DMS 273 treated with DMSO at 0.1 percent for 48 hours (cell line): ENCODE measurements at places on chromosomes 11 and 22.

DNA sequence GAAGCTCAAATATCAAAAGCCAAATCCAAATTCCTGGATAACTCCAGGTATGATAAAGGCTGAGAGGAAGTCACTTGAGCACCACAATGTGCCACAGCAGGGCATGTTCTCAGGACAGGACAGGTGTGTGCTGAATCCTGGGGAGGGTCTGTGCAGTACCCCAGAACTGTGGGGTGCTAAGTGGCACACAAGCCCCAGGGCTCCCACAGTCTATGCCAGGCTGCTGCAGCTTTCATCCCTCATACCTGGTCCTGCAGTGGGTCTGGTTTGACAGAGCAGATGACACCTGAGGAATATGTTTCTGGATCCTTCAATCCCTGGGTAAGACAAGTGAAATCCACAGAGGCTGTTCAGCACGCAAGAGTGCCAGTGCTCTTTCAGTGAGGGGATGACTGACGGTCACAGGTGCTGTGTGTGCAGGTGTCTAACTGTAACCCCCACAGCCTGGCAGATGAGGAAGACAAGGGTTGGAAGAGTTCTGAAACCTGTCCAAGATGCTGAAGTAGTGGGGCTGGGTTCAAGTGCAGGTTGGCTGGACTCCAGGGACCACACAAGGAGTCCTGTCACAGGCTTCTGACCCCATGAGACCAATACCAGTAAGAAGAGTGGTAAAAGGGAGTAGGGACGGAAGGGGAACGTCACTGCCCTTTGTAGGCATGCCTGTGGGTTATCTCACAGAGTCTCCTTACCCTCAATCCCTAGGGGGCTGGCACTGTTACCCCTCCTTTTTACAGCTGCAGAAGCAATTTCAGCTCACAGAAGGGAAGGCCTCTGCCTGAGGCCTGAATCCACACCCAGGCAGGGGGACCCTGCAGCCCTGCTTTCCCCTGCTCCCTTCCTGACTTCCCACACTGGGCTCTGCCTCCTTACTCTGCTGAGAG, 14.1 kb downstream of the SERPIND1 start:
- no peak for DNase-seq

DNA sequence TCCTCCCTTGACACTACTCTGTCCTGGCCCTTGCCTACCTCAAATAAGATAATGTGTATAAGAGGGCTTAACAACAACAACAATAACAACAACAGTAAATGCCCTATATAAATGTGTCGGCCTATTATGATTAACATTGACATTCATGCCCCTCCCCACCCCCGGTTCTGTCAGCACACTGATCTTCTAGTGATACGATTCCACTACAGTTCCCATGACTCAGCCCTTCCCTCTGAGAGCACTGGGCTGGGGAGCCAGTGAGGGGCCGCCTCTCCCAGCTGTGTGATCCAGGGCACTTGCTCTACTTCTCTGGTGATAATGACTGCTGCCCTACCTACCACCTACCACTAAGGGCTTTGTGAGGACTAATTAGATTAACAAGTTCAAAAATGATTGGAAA, 92.2 kb upstream of the PHOX2A start:
- DNase-seq: no peak

GRCh38 chr11:103112364-103112763, 3.1 kb downstream of the DYNC2H1 start:
- no peak for DNase-seq

DNA sequence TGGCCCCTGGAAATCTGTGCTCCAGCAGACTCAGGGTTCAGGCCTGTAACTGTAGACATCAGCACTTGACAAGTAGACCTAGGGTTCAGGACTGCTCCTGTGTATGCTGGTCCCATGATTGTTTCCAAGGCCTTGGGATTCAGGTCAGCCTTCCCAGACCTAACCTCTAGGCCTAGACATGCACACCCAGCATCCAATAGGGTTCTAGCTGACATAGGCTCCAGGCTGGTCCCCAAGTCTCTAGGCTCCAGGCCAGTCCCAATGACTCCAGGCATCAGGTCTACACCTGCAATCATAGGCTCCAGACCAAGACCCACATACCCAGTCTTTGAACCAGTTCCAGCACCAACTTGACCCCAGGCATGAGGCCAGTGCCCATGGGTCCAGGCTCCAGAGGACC, 166.2 kb upstream of the GRIA4 start:
- no peak for DNase-seq

GRCh38 chr22:38566726-38567504, 3.1 kb downstream of the DMC1 start:
- no peak for DNase-seq

DNA sequence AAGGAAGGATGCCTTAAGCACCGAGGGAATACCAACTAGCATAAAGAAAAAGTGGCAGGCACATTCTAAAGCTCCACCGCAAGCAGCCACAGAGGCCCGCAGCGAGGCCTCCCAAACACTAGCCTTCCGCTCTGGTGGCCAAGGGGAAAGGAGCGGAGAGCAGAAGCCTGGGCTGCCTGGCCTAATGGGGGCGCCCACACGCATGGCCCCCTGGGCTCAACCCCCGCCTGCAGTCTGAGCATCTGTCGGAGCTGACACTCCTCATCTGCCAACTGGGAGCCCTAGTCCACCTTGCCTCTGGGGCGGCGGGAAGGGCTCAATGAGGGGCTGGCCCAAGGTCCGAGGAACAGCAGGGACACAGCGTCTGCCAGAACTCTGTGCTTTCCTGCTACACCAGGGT, 50.1 kb upstream of the WNT11 start:
- DNase-seq: no peak

DNA sequence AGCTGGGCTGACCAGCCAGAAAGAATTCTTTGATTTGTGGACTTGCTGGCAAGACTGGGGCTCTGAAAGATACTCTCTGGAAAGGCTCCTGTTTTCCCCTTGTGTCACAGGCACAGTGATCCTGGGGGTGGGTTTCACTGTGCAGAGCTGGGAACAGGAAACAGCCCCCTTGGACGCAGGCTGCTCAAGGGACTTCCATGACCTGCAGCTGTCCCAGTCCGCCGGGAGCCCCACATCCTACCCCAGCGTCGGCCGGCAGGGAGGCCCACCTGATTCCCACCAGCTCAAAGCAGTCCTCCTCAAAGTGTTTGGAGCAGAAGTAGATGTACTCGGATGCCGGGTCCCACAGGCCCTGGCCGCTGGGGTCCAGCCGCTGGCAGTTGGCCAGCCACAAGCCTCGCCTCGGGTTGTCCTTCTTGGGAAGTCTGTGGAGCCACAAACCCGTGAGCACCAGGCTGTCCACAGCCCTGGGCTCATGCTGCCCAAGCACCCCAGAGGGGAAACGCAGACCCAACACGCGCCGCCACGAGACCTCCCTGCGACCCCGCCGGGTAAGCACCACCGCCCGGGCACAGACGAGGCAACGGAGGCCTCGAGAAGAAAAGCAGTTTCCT, 824 bp downstream of the THAP7 start:
- DNase-seq: no peak

GRCh38 chr11:75591966-75592365, 29.9 kb downstream of the SERPINH1 start:
- DNase-seq: no peak

DNA sequence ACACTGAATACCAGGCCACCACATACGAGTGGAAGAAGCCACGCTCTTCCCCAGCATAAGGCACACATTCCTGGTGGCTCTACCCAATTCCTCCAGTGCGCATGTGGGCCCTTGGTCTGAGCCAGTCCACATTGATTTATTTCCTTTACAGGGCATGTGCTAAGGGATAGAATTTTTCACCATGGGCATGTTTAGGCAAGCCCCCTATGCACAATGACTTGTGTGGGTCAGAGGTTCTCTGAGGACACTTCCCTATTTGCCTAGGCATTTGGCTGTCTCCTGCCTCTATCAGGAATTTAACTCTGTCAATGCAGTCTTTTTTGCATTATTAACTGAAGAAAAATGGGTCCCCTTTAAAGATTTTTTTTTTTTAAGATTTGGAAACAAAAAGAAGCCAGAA, 718.1 kb downstream of the NTM start:
- DNase-seq: no peak

DNA sequence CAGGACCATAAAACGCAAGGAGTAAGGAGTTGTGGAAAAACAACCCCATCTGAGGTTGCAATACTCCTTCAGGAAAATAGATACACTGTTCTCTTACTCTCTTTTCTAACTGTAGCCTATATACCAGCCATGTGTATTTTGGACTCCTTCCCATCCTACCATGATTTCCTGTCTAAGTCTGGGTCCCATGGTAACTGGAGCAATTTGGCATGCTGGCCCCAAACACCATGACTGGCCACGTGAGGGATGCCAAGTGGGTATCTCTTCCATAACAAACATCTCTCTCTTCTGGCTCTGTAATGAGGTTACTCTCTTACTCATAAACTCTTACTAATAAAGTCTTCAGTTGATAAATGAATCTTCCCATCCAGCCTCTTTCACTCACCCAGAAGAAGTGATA, 26.5 kb downstream of the ABTB2 start:
- DNase-seq: no peak

- DNase-seq: no peak
Measured at GRCh38 chr11:70246196-70246595, 24.3 kb upstream of the PPFIA1 start.

- DNase-seq: no peak
Measured at GRCh38 chr22:32695451-32695891, 106.0 kb upstream of the TIMP3 start.

GRCh38 chr11:76123248-76123647, 83.1 kb downstream of the WNT11 start:
- no peak for DNase-seq

DNA sequence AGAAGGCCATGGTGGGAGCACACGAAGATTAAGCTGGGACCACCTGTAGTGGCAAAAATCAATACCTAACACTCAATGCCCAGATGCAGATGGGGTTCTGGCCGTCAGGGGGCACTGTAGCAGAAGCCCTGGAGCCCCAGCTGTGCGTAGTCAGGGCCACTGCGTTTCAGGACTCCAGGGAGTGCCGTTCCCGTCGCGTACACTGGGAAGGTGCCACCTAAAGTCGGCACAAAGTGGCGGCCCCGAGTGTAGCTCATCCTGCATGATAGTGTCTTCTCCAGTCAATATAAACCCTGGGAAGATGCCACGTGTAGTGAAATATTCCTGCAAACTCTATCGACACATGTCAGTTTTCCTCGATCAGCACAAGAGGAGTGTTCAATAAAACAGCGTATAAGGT, 123.8 kb upstream of the NTM start:
- no peak for DNase-seq

GRCh38 chr22:17955590-17956379, 68.6 kb downstream of the MICAL3 start:
- DNase-seq: no peak
